ENCODE measurements at places on chromosomes 6 and 20.

DNA sequence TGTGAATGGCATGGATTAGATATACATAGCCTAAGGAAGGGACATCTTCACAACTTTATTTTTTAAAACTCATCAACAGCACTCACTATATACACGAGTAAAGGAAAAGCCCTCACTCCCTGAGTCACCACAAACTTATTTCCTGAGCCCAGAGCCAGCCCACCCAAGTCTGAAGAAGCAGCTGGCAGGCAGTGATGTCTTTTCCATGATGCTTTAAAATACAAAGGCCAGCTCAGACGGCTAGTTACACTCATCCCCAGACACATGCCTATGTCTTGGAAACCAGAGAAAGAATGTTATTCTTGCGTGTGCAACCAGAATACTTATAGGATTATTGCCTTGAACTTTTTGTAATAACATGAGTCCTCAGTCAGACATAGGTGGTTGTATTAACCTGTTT is 114.4 kb downstream of the ADGRG6 start:
- peak; percentile 8 for DNase-seq

DNA sequence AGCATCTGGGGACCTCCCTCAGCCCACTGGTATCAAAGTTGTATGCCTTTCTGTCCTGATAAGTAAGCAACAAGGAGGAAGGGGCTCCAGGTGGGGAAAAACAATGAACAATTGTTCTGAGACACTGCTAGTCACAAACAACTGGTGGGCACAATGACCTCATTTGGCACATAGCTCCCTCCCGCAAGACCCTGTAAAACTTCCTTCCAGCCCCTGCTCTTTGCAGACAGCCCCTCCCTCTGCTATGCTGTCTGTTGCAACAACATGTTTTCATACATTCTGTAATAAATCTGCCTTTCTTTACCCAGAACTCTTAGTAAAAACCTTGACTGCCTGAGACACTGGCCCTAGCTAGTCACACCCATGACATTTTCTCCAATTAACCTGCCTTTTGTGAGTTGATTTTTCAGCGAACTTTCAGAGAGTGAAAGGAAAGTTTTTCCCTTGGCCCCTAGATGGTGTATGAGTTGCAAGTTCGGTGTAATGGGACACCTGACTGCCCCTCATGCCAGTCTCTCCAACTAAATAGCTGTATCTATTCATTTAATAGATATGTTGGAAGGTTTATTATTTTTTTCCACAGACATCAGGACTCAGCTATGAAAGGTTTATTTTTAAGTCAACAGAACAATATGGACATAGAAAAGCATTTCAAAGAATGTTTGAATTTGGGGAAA is 142.3 kb upstream of the SLC22A16 start:
- no peak for DNase-seq

- no peak for DNase-seq
Observed at GRCh38 chr6:87738000-87738399, 36.0 kb upstream of the AKIRIN2 start.

- DNase-seq = no peak
Observed at GRCh38 chr6:163460307-163460782, 45.8 kb downstream of the QKI start.

DNA sequence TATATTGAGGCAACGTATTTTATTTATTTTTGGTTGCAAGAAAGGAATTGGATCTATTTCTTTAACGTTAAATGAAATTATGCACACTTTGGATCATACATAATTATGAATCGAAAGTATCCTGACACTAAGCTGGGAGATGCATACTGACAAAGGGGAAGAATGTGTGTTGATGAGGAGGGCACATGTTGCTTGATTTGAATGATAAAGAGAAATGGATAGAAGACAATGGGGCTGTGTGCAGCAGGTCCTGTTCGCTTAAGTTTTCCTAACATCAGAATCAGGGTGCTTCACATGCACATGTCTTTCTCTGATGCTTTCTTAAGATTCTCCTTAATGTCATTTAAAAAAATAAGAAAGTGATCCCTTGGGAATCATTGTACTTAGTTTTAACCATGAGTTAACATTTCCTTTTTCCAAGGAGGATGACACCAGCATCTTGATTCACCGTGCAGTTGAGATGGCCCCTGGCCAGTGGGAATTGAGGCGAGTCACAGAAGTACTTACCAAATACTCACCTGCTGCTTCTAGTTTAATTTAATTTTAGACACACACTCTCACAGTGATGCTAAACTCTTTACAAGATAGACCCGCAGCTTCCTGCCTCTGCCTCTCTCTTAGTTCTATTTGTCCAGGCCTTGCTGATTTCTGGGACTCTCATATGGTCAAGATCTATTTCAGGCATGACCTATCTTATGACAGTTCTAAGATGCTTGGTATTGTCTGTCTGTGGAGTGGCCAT is 116.5 kb downstream of the CLIC5 start:
- DNase-seq = no peak

- no peak for DNase-seq
Observed at GRCh38 chr6:56046576-56046975, 171.2 kb upstream of the BMP5 start.

DNA sequence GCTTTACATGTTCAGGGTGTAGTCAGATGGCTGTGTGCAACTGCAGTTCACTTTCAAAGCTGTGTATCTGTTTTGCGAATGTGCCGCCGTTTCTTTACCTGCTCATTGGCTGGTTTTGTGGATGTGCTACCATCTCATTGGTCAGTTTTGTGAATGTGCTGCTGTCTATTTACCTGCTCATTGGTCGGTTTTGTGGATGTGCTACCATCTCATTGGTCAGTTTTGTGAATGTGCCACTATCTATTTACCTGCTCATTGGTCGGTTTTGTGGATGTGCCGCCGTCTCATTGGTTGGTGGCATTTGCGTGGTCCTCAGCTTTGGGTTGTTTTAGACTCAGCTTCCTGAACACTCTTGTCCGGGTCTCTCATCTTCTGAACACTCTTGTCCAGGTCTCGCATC is 40.5 kb upstream of the BHLHE23 start:
- no peak for DNase-seq

DNA sequence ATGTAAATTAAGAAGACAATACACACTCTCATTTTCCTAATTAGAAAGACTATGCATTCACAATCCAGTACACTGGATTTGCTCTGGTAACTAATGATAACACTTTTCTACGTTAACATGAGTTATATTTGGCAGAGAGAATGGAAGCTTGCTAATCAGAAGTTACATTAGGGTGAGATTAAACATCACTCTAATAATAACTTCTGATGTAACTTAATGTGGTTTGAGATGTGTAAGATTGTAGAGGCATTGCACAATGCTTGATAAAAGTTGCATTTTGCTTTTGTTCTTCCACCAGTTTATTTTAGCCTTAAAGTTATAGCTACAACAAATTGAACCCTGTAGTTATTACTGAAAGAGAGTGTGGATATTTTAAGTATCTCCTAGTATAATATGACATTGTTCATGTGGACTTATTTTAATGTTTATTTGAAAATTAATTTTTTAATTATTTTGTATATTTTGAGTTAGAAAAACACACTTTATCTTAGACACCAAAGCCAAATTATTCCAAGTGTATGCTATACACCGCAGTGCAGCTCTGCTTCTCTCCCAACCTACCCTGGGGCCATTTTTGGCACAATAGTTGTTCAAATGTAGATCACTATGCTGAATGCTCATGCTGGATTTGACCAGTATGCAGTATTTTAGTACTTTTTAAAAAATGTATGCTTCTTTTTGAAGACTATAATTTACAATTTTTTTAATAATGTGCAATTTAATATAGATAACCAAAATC is 143.2 kb downstream of the SLC16A10 start:
- DNase-seq = no peak

GRCh38 chr20:43843965-43844660 is 70.5 kb upstream of the TOX2 start:
- no peak for DNase-seq

DNA sequence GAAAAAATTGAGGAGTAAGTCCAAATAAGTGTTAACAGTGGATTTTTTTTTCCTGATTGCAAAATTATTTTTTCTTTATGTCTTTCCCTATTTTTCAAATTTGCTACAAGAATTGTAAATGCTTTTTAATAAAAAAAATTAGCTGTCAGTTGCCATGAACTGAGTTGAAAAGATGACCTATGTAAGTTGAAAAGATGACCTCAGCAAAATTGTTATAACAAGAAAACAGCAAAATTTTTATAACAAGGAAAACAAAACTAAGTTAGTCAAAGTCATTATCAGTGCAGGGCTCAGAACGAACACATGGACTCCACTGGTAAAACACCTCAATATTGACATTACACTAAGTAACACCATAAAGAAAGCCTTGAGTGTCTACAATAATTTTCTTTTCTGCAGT is 207.0 kb upstream of the HDDC2 start:
- DNase-seq = no peak

DNA sequence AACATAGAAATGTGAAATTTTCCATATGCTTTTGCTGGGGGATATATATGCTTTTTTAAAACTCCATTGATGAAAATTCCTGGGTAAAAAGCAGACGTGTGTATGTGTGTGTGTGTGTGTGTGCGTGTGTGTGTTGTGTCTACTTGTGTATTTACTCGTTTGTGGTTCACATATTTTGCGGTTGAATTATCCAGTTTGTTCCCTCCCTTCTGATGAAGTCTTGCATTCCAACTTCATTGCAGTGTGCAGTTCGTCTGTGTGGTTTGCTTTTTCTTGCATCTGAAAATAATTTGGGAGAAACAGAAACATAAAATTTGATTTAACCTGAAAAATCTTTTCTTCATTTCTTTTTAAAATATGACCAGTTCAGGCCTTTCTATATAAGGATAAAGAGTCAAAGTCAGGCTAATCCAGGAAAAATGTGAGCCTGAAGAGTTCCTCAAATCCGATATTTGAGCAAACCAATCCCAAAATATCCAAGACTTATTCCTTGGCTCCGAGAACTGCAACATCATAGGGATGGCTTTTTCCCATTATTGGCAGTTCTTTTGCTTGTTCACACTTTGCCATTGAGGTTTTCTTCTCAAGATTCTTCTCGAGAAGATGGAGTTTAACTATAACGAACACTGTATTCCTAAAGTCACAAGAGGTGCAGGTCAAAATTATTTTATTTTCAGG is 202.2 kb upstream of the CCN2 start:
- DNase-seq = no peak

- DNase-seq = no peak
Observed at GRCh38 chr20:58174708-58175280, 53.7 kb downstream of the ANKRD60 start.

DNA sequence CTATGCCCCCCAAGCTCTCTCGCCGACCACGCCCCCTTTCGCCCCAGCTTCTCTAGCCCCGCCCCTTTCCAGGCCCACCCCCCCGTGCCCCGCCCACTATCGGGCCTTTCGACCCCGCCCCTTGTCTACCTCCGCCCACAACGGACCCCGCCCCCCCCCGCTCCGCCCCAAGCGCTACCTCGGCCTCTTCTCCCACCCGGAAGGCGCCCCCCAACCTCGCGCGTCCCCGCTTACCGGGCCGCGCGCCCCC is 200 bp downstream of the ZBTB22 start:
- DNase-seq = no peak

GRCh38 chr6:94367316-94367715 is 948.0 kb upstream of the EPHA7 start:
- DNase-seq = no peak

GRCh38 chr20:62496568-62497218 is 20.9 kb upstream of the GATA5 start:
- DNase-seq = no peak

DNA sequence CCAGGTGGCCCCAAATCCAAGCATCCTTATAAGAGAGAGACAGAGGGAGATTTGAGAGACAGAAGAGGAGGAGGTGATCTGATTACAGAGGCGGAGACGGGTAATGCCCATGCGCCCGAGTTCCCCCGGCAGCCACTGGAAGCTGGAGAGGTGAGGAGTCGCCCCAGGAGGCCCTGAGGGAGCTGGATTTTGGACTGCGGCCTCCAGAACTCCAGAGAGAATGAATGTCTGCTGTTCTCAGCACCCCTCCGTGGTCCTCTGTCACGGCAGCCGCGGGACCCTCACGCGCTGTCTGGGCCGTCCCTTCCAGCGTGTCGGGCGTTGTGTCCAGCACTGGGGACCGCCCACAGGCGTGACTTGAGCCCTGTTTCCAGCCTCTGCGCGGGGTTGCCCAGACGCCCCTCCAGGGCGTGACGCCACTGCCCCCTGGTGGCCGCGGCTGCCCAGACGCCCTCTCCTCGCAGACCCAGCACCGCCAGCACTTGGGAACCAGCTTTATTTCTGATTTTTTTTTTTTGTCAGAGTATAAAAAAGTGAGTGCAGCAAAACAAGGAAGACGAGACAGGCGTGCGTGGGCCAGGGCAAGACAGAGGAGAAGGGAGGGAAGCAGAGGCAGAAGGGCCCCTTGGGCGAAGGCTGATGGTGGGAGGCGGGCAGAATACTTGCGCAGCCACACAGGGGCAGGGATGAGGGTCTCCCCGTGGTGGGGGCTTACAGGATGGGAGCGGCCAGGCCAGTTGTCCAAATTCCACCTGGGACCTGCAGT is 4.1 kb upstream of the ZNF512B start:
- DNase-seq = peak; percentile 71

- no peak for DNase-seq
Observed at GRCh38 chr6:52124126-52125121, 37.0 kb upstream of the PKHD1 start.

DNA sequence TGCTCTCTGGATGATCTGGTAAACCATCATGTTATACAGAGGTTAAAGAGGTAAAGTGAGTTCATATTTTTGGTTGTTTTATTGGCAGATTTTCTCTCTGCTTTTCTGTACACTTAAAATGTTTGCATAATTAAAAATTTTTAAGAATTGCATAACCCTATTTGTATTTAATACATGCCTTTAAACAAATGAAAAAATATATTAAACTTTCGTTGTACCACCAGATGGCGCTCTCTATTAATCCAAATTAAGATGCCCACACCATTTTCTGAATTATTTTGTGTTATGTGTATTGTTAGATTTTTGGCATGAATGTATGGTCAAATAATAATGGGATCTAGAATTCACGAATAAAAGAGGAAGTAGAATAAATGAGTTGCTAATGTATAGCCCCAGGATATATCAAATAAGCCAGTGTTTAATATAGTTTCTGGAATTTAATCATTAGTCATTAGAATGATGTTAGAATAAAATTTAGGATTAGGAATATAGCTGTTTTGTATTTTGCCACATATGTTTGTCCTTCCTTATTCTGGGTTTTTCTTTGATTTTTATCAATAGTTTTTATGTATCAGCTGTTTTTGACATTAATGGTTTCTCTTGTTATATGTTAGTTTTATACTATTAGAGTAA is 38.9 kb downstream of the SMAP1 start:
- no peak for DNase-seq

Data from occipital lobe (tissue), 3 donors.